ENCODE measurements at places on chromosomes 3 and 15.
A peak's percentile ranks its signal among the peaks of the same experiment; 100 is the strongest.

- no peak for DNase-seq
Measured at GRCh38 chr3:134186391-134186790, 64.3 kb downstream of the RYK start.

- DNase-seq, result no peak
Measured at GRCh38 chr15:77988347-77989295, 88.9 kb downstream of the TBC1D2B start.

GRCh38 chr15:60264566-60264965 lies 133.2 kb downstream of the ANXA2 start:
- DNase-seq, result no peak

GRCh38 chr3:39347586-39347876 lies 18.0 kb downstream of the CCR8 start:
- DNase-seq, result no peak

DNA sequence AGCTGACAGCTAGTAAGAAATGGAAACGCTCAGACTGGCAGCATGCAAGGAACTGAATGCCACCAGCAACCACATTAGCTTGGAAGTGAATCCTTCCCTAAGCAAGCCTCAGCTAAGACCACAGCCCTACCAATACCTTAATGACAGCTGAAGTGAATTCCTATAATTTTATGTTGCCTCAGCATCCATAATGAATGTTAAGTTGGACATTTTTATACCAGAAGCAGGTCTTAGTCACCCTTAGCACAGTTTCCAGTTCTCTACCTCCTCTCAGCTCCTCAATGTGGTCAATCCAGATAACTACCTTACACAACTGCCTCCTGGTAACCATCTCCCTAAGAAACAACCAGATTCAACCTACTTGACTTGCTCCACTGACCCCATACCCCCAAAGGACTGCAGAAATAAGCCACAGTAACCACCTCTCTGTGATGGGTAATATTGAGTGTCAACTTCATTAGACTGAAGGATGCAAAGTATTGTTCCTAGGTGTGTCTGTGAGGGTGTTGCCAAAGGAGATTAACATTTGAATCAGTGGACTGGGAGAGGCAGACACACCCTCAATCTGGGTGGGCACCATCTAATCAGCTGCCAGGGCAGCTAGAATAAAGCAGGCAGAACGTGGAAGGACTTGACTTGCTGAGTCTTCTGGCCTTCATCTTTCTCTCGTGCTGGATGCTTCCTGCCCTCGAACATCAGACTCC lies 33.5 kb downstream of the NEDD4 start:
- DNase-seq, result no peak

DNA sequence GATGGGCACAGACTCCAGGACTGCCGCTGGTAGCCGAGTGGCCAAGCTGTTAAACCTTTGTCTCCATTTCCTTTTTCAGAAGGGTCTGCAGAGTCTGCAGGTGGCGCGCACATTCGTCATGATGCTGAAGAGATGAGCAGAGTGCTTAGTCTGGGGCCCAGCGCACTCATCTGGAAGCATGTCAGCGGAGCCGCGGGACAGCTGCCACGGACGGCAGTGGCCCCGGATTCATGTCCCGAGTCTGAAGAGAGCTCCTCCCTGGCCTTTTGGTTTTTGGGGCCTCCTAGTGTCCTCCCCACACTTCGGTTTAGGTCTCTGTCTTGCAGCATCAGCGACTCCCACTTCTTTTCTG lies 42.6 kb downstream of the KLHL25 start:
- DNase-seq, result no peak

GRCh38 chr3:153901991-153902390 lies 219.2 kb upstream of the ARHGEF26 start:
- DNase-seq, result no peak

DNA sequence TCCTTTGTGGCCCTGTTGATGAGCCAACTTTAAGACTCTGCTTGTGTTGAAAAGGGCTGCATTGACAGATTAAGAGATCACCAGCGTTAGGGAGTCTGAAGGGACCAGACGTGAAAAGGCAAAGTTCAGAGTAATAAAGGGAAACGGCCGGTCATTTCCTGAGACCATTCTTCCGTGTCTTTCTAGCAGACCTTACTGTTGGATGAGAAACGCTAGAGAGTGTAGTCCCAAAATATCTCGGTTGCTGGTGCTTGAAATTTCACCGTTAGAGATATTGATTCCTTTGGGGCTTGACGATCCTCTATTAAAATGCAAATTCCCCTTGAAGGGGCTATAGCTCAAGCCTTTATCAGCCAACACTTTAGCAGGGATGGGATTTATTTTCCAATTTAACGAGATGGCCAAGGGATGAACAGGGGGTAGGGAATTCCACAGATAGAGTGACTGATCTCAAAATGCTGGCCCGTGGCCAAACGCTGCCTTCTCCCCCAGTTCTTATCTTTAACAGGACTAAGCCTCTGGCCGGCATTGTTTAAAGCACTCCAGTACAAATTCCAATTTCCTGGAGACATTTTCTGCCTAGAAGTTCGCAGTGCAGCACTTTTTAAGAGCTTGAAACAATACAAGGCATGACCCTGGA lies 250.4 kb downstream of the TJP1 start:
- DNase-seq, result peak; percentile 59

DNA sequence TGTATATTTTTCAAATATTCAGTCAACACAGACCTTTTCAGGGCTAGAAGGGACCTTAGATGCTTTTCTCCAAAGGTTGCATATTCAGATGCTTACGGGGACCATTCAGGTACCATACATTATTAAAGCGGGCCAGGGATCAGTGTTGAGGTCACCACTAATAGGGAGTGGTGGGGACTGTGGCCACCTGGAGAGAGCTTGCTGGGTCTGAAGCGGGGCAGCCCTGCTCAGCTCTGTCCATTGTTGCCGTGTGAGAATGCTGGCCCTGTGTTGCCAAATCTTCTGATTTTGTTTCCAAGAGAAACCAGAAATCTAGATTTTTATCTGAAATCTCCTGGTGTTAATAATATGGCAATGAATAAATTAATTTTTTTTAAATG lies 23.7 kb downstream of the ABHD2 start:
- DNase-seq, result no peak

- DNase-seq, result no peak
Measured at GRCh38 chr15:88341006-88341405, 84.5 kb upstream of the NTRK3 start.

DNA sequence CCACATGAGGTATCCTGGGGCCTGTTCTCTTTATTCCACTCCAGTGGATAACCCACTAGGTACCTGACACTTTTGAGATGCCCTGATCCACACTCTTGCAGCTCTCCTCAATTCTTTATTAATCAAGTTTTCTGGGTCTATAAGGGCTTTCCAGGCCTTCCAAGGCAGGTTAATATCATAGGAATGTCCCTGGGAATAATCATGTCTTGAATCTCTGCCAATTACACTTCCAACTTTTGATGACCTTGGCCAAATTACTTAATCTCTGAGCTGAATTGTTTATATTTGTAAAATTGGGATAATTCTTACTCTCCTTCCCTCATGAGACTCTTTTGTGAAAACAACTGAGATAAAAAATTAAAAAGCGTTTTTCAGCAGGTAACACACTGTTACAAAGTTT lies 881.7 kb downstream of the MCTP2 start:
- DNase-seq, result peak; percentile 11

DNA sequence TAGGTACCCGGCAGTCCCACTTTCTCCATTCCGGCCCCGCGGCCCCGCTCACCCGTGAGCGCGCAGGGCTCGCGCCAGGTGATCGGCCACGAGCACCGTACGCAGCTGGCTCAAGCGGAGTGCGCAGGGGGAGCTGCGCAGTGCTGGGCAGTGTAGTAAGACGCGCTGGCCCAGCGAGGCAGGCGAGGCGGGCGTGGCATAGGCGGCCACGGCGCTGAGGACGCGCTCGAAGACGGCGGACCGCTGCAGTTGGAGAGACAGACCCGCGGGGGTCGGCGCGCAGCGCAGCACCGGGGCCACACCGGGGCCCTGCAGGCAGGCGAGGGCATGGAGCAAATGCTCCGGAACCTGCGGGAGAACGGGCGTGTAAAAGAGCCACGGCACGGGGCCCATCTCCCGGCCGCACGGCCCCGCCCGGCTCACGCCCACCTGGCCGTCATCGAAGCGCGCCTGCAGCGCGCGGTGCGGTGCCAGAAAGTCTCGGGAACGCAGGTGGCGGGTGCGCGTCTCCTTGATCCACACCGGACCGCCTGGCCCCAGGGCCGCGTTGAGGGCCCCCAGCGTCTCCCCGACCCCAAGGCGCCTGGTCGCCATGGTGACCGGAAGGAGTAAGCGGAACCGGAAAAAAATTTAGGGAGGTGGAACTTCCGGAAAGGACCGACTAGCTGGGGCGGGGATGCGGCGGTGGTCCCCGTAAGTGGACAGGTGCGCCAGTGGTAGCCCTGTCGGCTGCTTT lies at the start of gene DALRD3:
Gene DALRD3, minus strand, starts transcription at position 610 of the 736 bp plus-strand sequence. Its CDS starts 16 bp downstream, at position 594.
- peak; percentile 71 for DNase-seq

GRCh38 chr3:159637883-159638542 lies 350.6 kb upstream of the IL12A start:
- DNase-seq, result peak; percentile 74

GRCh38 chr3:130979117-130979516 lies 47.5 kb downstream of the ASTE1 start:
- DNase-seq, result no peak

DNA sequence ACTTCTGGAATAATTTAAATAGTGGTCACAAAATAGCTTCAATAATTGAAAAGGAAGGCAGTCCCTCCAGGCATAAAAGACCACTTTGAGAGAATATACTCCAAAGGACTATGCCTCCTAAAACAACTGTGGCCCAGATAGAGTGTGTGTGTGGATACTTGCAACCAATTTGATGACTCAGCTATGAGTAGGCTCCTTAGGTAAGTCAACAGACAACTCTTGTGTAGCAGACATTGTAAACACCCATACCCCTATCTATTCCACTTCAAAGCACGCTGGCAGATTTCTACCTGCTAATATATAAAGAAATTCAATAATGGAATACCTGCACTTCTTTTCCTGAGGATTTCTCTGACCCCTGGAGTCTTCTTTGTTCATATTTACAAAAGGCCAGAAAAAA lies 254.5 kb downstream of the NEK10 start:
- no peak for DNase-seq

DNA sequence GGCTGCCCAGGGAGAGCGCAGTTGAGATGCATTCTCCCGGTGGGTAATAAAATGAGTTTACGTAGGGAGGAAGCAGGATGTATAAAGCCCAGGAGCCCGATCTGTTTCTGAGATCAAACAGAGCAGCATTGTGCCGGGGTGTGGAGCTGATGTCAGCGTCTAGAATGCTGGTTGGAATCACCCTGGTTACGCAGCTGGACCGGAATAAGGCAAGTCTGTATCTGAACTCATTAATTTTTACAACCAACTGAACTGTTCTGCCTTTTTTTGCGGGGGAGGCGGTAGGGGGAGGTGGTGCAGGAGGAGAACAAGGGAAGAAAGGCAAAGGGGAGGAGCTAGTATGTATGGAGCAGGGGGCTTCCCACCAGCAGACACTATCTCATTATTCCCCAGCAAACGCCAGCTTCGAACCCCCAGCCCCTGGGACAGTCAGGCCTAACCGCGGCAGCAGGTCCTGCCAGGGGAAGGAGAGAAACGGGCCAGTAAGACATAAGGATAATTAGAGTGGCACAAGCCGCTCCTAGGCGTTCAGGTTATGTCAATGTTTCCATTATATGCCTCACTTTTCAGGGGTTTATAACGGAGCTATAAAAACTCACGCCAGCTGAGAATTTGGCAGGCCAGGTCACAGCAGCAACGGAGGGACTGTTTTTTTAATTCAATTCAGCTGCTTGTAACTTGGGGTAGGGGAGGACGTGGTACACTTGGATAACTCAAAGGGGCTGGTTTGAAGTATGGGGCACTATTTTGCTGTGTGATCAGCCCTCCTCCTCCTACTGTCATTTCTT lies 175.3 kb upstream of the HES1 start:
- no peak for DNase-seq

GRCh38 chr15:97470417-97470816 lies 490.1 kb upstream of the ARRDC4 start:
- no peak for DNase-seq

- DNase-seq, result no peak
Measured at GRCh38 chr15:56812961-56813360, 79.7 kb upstream of the ZNF280D start.

DNA sequence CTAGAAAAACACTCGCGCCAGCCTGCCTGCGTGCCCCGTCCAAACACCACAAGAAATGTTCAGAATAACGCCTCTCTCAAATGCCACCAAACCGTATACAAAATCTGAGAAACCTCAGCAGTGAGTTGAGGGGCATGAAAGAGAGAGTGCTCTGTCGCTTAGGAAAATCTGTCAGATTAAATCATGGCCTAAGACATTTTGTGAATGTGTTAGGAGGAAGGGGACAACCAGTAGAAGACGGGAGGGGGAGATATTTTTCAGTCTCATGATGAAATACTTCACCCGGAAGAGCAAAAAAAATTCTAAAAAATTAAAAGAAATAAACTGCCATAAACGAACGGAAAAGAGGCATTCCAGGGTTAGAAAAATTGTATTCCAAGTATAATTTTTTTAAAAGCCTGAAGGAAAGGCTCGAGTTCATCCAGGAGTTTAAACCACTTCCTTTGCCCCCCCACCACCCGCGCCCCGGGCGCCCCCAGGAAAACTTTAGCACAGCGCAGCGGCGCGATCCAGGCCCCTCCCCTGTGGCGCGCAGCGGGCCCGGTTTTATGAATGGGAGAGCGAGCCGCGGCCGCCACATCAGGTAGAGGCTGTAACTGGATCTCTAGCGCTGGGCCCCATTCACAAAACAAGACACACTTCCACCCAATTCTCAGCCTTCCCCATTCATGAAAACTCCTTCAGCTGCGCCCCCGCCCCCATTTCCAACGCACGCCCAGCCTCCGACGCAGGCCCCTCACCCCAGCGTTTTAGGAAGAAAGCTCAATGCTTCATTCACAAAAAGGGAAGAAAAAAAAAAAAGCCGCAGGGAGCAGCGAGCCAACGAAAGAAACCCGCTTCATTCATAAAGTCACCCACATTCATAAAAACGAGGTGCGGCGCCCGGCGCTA lies 1.4 kb downstream of the ETV5 start:
- peak; percentile 74 for DNase-seq

DNA sequence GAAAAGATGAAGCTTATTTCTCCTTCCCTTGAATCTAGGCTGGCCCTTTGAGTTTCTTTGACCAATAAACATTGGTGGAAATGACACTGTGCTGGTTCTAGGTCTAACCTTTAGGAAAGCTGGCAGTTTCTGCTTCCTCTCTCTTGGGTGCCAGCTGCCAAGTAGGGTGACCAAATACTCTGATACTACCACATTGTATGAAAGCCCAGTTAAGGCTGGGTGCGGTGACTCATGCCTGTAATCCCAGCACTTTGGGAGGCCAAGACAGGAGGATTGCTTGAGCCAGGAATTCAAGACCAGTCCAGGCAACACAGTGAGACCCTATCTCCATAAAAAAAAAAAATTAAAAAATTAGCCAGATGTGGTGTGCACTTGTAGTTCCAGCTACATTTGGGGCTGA lies 320.7 kb downstream of the ZNF621 start:
- DNase-seq, result no peak

GRCh38 chr3:197555281-197556261 lies at the start of gene BDH1:
TSS of gene BDH1 (minus strand) at chr3:197555968. CDS start at chr3:197546443, 9,525 bp downstream.
- no peak for DNase-seq

Data from NCI-H226 (cell line).